NCI-H1417 (cell line): ENCODE measurements at places on chromosomes 12 and 14.

DNA sequence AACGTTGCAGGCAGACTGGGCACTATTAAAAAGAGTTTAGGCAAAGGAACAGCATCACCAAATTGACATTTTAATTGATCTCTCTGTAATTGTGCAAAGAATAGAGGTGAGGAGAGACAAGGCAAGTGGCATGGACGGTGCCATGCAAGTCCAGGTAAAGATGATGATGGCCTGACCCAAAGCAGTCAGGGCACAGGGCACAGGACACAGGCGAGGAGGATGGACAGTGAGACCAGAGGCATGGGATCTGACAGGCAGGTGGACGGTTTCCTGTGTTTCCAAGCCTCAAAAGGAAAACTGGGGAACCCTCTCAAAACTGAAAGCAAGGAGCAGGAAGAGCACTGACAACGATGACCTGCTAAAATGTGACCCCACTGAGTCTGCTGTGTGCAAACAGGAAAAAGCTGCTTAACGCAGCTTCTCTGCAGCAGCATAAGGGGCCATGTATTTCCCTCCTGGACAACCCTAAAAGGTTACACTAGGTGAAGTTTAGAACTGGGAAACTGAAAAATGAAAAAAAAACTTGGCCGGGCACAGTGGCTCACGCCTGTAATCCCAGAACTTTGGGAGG, 50.9 kb downstream of the CLIP1 start:
- DNase-seq, result no peak

- peak; percentile 51 for DNase-seq
Measured at GRCh38 chr12:101013993-101014392, 196.0 kb downstream of the SLC5A8 start.

DNA sequence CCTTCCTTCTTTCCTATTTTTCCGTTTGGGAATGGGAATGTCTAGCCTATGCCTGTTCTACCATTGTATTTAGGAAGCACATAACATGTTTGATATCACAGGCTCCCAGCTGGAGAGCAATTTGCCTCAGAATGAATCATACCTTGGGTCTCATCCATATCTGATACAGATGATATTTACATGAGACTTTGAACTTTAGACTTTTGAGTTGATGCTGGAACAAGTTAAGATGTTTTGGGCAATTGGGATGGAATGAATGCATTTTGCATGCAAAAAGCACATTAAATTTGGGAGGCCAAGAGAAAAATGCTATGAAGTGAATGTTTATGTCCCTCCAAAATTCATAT, 61.9 kb upstream of the BEGAIN start:
- no peak for DNase-seq

GRCh38 chr12:119593578-119594398, at the start of gene TMEM233:
Gene TMEM233 (plus strand): TSS chr12:119593774. CDS start chr12:119593849, 75 bp downstream.
- DNase-seq, result no peak

DNA sequence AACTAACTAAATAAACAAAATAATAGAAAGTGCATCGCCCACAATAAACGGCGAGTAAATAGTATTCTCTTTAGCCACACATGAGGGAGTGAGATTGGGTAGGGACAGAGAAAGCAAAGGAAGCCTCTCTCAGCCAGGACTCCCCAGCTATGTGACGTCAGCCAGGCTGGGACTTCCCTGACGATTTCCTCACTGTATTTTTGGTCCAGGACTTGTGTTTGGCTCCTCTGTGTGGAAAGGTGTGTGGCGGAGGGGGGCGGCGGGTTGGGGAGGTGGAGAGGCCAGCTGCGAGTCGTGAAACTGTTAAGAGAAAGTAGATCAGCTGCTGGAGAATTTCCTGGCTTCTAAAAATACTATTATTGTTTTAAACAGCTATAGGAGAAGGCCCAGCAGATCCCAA, 1124.6 kb downstream of the AACS start:
- DNase-seq, result no peak

- no peak for DNase-seq
Measured at GRCh38 chr12:107497231-107497630, 188.4 kb upstream of the PWP1 start.

DNA sequence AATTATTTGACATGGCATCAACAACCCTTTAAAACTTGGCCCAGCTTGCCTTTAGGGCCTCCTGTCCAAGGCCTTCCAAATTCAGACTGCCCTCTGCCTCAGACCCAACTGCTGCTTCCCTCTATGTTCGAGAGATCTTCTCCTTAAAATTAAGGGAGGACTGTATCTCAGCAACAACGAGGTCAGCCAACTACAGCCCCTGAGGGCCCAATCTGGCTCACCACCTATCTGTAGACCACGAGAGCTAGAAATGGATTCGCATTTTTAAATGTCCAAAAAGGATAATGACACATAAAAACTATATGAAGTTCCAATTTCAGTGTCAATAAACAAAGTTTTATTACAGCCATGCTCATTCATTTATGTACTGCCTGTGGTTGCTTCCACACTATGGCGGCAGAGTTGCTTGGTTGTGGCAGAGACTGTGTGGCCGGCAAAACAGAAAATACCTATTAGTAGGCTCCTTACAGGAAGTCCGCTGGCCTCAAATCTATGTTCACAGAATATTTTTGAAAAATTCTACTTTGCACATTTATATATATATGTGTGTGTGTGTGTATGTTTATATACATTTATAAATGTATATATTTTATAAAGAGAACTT, 1026.9 kb downstream of the BCL11B start:
- DNase-seq, result no peak

DNA sequence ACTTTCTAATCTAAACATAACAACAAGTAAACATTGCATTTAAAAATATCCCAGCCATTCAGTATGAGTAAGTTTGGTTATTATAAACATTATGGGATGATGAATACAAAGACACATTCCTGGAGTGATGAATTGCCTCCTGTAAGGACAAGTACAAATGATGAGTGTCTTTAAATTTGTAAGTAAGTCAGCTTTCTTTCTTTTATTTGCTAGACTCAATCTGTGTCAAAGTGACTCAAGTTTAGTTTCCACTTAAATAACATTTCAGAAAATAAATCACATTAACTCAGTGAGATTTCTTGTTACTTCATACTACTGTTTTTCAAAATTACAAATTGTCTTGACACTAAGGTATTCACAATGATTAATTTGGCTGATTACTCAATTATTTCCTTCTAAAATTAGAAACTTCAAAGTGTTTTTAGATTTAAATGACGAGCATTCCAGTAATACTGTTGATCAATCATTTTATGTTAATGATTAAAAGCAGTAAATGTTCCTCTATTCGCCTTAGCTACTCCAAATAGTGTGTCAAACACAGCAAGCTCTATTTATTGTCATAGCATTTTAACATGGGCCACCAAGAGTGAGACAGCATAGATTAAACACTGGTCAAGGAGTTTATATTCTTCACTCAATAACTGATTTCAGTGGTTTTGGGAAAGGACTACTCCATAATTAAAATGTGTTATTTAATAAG, 658.0 kb upstream of the MDGA2 start:
- no peak for DNase-seq

GRCh38 chr14:98185036-98185435, 1087.0 kb downstream of the BCL11B start:
- DNase-seq, result no peak

DNA sequence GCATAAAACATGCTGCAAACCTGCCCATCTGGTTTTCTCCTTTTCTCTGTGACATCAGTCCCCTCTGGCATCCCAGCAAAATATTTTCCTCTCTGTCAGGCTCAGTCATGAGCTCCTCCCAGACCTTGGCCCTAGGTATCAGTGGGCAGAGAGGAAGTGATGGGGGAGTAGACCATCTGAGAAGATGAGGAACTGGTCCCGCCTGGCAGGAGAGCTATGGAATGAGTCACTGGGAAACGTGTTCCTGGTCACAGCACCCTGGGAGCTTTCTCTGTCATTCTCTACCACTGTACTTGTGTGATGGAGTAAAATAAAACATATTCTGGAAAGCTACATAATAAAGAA, 5.0 kb upstream of the SRSF9 start:
- DNase-seq, result peak; percentile 43

- DNase-seq, result peak; percentile 99
Measured at GRCh38 chr12:510071-510825, 50.5 kb downstream of the B4GALNT3 start.

GRCh38 chr14:104982548-104983230, 2.9 kb upstream of the CLBA1 start:
- DNase-seq, result no peak

- peak; percentile 94 for DNase-seq
Measured at GRCh38 chr14:57317248-57317833, 48.6 kb downstream of the AP5M1 start.

DNA sequence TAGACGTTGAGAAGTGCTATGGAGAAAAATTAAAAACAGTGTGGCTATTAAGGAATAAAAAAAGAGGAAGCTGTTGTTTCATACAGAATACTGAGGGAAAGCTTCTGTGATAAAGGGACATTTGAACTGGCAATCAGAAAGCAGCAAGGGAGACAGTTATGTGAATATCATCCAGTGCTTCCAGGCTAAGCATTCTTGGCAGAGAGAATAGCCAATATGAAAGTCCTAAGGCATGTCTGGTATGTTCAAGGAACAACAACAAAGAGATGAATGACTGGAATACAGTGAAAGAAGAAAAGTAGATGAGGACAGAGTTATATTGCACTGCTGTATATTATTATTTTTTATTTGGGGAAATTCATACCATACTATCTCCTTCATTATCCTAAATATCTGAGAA, 23.9 kb downstream of the SCAF11 start:
- no peak for DNase-seq

DNA sequence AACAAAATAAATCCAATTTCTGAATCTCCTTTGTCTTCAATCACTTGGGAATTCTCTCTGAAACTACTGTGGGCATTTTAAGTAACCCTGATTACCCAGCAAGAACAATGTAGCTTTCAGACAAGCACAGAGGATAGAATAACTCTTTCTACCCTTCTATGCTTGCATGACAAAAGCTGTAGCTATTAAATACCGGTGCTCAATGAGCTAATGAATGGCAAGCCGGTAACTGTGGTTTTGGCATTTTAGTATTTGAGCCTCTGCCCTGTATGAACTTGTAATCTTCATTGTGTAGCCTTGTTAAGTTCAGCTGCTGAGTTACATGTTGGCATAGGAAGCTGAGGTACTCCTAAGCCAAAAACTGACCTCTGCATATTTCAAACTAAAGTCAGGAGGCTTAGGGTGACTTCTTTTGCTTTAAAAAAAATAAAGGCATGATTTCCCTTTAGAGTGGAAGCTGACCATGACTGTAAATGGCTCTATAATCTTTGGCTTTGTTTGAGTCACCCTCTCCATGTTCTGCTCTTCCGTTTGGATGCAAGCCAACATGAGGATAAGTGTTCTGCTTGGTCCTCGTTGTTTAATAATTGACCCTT, 171.0 kb upstream of the HIF1A start:
- peak; percentile 90 for DNase-seq

DNA sequence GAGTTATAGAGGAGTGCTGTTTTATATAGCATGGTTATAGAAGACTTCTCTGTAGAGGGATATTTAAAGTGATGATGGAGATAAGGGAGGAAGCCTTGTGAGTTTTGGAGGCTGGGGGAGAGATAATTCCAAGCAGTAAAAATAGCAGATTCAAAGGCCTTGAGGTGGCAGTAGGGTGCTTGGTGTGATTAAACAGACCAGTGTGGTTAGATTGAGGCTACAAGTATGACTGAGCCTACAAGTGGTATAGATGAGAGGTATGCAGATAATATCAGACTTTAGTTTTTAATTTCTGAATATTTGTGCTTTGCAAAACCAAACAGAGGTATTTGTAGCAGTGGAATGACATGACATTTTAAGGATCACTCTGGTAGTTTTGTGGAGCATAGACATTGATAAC, 20.3 kb downstream of the FANCM start:
- DNase-seq, result no peak

GRCh38 chr12:83461336-83461935, 774.7 kb downstream of the TMTC2 start:
- DNase-seq, result no peak

GRCh38 chr12:23421556-23421955, 527.9 kb downstream of the SOX5 start:
- DNase-seq, result no peak

GRCh38 chr12:114662512-114663177, 21.3 kb downstream of the TBX3 start:
- DNase-seq, result peak; percentile 29

DNA sequence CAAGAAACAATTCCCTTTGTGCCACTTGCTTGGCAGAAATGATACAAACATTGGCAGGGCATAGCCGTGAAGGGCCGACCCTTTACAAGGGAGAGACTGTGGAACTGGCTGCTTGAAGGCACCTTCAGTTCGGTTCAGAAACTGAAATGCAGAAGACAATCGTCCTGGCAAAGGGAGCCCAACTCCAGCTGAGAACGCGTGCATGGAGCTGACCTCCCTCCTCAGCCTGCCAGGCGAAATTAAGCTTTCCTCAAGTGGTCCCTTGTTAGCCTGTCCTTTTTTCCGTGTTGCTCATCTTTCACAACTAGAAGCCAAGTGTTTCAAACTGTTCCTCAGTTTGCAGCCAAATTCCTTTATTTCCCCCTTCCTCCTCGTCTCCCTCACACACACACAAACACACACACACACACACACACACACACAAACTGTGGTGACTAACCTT, 8.1 kb downstream of the LGR5 start:
- no peak for DNase-seq
